ENCODE measurements at places on chromosomes 5 and 9.

DNA sequence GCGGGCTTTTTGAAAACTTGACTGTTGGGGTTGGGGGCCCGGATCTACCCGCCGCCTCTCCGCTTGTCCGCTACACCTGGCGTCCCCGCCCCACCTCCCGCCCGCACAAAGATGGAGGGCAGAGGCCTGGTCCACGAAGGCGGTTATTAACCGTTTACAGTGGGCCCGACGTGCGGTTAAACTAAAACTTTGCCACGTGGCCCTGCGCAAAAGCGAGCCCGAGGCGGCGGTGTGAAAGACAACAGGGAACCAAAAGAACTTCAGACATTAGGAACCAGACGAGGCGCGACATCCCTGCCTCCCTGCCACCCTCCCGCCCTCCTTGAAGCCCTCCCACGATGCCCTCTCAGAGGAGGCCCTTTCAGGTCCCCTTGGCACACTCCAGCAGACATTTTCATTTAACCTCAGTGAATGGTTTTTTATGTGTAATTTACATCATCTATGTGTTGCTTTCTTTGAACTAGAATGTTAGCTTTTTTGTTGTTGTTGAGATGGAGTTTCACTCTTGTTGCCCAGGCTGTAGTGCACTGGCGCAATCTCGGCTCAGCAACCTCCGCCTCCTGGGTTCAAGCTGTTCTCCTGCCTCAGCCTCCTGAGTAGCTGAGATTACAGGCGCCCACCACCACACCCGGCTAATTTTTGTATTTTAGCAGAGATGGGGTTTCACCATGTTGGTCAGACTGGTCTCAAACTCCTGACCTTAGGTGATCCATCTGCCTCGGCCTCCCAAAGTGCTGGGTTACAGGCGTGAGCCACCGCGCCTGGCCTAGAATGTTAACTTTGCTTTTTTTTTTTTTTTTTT lies 999 bp upstream of the HNRNPA0 start:
- DNase-seq, result no peak

- DNase-seq, result no peak
Observed at GRCh38 chr5:123787136-123787535, 275.2 kb downstream of the CSNK1G3 start.

DNA sequence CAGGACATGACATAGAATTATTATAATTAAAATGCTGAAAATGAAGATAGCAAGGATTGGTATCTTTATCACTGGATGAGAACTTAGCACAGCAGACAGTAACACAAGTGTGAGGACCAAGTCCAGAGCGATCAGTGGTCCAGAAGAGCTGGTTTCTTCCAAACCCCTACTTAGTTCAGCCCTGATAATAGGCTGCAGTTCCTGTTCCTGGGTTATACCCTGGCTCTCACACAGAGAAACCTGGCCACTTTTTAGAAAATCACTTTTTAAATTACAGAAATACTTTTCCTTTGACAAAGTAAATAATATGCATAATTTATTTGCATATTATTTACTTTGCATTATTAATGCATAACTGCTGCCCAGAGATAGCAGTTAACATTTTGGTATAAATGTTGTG lies 40.3 kb downstream of the CYSTM1 start:
- DNase-seq, result no peak

- no peak for DNase-seq
Observed at GRCh38 chr9:124768334-124768733, 2.8 kb downstream of the NR6A1 start.

GRCh38 chr9:14262827-14263226 lies 51.1 kb downstream of the NFIB start:
- DNase-seq, result no peak

GRCh38 chr5:44885903-44886302 lies 77.2 kb downstream of the MRPS30 start:
- DNase-seq, result no peak

- DNase-seq, result no peak
Observed at GRCh38 chr5:78544561-78545201, 103.9 kb downstream of the LHFPL2 start.

DNA sequence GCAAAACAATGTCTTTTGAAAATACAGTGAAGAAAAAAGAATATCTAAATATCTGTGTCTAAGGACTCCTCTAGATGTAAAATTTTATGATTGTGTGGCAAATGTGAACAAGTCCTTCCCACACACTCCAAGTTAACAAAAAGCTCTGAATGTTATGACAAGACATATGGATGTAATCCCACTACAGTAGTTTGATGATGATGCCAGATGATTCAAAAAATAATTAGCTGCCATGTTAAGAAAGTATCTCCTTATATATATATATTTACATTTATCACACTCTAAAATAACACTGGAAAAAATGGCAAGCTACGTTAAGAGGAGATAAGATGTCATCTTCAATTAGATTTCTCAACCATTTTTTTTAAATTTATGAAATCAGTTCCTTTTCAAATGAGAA lies 178.5 kb downstream of the NFIB start:
- no peak for DNase-seq

- DNase-seq, result no peak
Observed at GRCh38 chr9:36143245-36143641, 6.7 kb downstream of the GLIPR2 start.

DNA sequence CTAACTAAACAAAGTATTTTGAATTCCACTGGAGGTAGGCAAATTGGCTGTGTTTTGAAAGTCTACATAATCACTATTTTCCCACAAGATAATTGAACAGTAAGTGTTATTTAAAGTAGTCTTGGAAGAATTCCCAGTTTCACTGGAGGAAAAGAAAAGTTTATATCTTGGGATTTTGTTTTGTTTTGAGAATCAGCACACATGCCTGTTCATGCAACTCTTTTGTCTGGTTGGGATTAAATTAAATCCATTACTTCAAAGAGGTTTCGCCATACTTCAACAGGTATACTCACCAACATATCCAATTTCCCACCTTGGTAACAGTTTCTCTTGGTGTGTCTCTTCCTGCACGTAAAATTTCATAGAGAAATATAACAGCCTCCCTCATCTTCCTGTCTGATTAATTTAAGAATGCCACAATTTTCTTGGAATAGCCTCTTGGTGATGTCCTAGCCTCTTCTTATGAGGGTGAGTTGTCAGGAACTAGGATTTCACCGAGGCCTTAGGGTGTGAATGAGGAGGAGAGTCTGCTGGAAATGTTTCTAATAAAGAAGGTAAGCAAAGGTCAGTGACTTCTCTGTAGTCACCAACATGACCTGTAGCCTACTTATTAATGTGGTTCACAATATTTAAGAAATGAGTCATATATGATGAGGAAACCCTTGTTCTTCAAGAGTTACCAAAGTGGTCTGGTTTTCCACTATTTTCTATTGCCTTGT lies 48.1 kb downstream of the ITGA2 start:
- no peak for DNase-seq

- DNase-seq, result no peak
Observed at GRCh38 chr5:110916381-110917049, 155.0 kb upstream of the TSLP start.

GRCh38 chr9:6484210-6484609 lies 71.2 kb downstream of the UHRF2 start:
- no peak for DNase-seq

DNA sequence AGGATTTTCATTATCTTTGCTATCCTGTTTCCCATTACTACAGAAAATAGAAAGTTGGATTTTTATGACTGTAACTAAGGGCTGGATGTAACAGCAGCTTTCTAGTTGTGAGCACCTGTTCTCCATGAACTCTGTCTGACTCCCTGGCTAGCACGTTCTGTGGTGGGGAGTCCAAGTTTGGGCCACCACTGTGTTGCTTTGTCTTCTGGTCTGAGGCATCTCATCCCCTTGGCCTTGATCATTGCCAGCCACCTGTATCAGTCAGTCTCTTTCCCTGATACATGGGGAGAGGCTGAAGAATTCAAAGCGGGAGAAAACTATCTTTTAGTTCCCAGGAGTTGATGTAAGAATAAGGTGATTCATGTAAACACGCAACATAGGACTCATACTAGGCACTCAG lies 33.4 kb downstream of the WDR70 start:
- no peak for DNase-seq

GRCh38 chr5:147708708-147709107 lies 73.8 kb downstream of the JAKMIP2 start:
- no peak for DNase-seq

- DNase-seq, result no peak
Observed at GRCh38 chr5:175712681-175713085, 54.8 kb downstream of the HRH2 start.

DNA sequence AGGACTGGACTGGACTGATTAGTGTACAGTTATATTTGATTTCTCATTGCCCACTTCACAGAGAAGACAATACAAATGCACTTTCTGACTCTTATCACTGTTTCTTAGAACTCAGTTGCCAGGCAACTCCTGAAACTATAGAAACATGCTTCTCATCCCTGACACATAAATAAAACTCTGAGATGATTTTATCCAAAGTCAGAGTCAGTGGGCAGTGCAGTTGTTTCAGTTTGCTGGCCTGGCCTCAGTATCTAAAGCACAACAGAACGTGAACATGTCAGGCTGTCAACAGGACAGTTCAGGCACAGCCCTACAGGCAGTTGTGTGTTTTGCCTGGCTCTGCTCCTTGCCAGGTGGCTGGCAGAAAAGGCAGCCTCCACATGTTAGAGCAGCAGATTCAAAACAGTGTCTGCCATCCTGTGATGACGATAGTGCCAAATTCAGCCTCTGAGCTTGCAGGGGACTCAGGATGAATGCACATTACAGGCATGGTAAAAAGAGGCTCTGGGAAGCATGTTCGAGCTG lies 65.1 kb upstream of the CCDC152 start:
- no peak for DNase-seq

DNA sequence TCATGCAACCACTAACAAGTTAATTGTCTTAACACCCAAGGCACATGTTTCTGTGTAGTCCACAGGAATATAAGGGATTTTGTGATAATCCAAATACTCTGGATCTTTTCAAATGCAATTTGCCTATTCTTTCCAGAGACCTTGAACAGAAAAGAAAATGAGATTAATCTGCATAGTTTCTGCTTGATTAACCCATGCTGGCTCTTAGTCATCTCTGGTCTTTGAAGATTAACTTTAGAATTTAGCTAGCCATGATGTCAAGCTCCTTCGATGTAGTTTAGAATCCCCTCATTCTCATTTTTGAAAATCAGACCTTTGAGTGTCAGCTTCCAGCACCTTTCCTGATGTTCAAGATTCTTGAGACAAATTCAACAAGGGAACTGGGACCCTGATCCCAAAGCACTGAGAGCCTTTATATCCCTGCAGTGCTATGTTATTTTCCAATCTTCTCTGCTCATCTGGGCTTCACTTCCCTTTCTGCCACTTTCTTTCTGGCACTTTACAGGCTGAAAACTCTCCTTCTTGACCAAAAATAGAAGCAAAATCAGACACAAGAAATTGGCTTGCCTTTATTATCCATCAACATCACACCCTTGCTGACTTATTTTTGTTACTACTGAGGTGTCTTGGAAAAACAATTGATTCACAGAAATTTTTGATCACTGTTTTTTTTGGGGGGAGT lies 155.5 kb downstream of the PALM2AKAP2 start:
- no peak for DNase-seq

DNA sequence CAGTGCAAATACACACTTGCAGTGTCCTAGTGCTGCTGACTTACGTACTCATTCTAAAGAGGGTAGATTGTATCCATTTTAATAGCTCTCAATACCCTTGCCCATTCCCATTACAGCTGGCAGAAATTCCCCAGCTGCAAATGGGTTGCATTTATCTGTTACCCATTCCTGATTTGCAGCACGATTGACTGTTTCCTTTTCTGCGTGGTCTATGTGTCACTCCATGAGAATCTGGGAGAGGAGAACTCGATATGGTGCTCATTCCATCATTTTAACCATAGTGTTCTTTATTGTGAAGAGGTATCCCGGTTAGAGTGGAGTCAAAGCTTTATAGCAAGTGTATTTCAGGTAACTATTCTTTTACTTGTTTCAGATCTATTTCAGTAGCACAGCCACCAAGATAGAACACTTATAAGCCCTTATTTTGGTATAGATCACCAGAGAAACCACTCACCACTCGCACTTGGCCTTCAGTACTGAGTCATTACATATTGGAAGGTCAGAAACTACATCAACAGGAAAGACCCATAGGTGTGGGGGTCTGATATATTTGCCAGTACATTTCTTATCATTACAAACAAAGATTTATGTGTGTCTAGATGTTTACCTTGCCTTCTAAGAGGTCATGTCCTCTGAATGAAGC lies 139.5 kb downstream of the MUSK start:
- DNase-seq, result no peak

DNA sequence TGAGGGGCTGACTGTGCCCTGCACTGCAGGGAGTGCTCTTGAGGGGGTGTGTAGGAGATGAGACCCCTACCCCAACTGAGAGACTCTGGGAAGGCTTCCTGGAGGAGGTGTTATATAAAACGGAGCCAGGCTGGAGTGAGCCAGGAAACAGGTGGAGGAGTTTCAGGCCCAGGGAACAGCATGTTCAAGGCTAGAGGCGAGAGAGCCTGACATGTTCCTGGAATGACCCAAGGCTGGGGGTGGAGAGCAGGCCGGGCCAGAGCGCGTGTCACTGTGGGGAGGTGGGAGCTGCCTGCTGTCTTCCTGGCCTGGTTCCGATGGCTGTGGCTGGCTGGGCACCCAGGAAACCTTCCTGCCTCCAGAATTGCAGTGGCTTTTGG lies 48.7 kb downstream of the RXRA start:
- no peak for DNase-seq

DNA sequence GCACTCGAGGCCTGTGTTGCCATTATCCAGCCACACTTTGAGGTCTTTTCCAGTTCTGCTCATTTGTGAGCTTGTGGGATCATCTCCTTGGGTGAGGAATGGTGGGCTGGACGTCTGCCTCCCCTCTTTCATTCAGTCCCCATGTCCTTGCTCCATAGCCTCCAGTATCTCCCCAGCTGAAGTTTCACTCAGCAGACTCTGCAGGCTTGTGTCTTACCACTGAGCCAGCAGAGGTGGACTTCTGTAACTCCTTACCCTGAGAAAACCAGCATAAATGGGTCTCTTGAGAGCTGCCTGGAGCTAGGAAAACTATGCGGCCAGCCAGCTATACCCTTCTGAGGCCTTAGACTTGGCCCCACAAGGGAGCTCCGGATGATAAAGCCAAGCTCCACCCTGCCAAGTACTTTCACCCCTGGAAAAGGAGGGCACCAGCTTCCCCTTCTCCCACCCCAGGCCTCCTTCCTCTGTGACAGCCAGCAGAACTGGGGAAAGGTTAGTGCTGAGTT lies 12.2 kb downstream of the IRF1 start:
- no peak for DNase-seq

DNA sequence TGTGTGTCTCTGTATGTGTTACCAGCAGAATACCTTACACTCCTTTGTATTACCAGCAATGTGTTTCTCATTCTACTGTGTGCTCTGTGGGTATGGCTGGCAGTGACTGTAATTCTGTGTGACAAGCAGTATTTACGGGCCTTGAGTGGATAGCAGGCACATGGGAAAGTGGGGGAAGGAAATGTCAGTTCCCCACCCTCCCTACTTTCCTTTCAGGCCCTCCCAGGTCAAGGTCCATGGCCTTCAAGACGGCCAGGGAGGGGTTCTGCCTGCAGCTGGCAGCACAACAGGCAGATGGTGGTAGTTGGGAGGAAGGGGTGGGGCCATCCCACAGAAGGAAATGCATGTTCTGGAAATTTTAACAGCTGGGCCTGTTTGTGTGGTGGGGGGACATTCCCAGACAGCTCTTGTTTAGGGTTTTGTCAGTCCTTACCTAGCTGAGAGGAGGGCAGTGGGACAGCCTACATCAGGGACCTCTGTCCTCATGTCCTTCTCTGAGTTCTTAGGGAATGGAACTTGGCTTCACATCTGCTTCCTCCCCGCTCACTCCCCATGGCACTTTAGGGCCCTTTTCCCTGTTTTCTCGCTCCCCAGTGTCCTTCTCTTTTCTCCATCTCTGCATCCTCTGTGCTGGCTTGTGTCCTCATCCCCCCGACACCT lies 14.6 kb upstream of the TNIP1 start:
- DNase-seq, result no peak
